NCI-H1694 (cell line): ENCODE measurements at places on chromosomes 12 and 14.

GRCh38 chr12:76183459-76184186 lies 99.1 kb upstream of the NAP1L1 start:
- DNase-seq, result no peak

DNA sequence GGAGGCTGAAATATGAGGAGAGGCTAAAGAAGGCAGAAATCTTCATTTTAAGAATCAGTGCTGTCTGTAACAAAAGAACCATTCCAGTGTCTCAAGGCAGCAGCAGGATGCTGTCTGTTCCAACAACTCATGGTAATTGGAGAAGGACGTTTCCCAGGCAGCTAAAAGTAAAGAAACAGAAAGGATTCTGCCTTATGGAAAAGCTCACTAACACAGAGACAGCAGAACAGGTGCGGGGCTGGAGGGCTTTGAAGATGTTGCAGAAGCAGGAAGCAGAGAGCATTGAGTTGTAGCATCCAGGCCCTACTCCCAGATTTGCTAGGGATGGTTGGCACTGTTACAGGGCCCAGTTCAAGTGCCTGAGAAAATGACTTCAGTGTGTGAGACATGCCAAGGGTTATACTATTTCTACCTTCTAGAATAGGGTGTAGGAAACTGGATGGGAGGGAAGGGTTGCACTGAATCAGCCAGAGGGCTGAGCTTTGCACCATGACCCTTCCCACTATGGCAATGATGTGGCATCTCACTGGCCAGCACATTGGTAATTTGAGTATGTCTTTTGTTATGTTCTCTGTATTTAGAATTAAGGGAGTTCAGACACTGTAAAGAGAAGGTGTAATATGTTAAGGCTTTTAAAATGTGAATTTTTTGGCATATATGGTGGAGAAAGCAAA lies 160.0 kb upstream of the FBXO33 start:
- DNase-seq, result no peak

DNA sequence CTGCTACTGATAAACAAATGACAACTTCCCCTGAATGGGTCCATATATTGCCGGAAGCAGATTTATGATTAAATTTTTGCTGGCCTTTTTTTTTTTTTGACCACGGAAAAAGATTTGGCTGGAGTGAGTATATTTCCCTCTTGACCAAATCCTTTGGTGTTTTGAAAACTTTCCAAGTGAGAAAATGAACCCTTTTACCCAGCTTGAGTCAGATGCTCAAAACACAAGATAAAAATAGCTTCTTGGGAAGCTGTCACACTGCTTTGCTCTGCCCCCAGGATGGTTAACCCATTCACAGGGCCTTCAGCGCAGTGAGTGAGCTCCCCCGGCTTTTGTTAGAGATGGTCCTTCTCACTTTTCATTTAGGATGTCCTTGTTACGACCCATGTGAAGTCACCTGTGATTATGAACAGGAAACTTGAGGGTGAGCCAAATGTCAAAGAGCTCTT lies 224.3 kb downstream of the PELI2 start:
- DNase-seq, result peak; percentile 37

DNA sequence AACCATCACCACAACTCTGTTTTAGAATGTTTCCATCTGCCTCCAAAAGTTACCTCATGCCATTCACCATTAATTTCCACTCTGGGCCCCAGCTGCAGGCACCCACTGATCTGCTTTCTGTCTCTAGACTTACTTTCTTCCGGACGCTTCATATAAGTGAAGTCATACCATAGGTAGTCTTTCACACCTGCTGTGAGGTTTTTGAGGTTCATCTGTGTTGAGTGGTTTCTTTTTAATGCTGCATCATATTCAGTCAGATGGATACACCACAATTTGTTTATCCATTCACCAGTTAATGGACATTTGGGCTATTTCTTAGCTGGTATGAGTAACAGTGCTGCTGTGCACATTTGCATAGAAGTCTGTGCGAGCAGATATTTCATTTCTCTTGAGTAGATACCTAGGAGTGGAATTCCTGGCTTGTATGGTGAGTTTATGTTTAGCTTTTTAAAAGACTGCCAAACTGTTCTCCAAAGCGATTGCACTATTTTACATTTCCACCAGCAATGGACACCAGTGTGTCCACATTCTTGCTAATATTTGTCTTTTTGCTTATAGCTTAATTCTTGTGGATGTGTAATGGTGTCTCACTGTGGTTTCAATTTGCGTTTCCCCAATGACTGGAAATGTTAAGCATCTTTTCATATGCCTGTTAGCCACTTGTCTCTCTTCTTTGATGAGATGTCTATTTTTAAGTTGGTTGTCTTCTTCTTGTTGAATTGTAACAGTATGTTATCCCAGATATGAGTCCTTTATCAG lies 48.3 kb downstream of the ZFYVE21 start:
- DNase-seq, result no peak

DNA sequence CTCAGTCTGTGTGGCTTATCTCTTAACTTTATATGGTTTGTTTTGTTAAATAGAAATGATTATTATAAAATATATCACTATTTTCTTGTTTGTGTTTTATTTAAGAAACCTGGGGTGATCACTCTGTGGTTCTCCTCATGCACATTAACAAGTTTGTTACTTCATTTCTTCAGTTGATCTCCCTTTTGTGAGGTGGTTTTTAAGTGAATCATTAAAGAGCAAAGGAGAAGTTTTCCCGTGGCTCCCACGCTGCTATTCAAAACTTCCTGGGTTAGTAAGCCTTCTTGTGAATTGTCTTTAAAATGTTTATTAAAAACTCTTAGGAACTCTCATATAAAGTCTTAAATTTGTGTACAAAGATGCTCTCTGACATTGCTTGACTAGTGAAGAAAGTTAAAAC lies 11.8 kb downstream of the ADIPOR2 start:
- DNase-seq, result no peak

DNA sequence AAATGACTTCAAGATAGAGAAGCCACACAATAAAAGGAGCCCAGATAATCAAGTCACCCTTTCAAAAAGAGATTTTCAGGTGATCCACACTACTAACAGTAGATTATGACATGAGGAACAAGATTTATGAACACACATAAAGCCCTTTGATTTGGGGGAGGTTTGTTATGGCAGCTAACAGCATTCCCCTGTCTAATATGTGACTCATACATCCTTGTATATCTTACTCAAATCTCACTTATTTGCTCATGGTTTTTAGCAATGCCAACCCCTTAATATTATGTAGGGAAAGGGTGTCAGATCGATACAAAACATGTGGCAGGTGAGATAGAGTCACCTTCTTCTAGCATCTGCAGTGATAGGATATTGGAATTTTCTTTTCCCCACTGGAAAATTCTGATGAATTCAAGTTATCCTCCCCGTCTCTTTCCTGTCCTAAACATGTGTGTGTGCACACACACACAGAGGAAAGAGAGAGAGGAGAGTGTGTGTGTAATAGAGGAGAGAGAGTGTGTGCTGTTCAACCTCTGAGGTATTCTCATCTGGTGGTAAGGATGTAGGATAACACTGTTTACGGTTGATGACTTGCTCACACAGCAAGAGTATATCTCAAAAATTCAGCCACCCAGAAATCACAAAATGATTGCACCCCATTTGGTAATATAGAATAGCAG lies 319.9 kb downstream of the KCNC2 start:
- DNase-seq, result no peak

- DNase-seq, result no peak
Observed at GRCh38 chr14:59305836-59306555, 117.5 kb downstream of the DAAM1 start.

DNA sequence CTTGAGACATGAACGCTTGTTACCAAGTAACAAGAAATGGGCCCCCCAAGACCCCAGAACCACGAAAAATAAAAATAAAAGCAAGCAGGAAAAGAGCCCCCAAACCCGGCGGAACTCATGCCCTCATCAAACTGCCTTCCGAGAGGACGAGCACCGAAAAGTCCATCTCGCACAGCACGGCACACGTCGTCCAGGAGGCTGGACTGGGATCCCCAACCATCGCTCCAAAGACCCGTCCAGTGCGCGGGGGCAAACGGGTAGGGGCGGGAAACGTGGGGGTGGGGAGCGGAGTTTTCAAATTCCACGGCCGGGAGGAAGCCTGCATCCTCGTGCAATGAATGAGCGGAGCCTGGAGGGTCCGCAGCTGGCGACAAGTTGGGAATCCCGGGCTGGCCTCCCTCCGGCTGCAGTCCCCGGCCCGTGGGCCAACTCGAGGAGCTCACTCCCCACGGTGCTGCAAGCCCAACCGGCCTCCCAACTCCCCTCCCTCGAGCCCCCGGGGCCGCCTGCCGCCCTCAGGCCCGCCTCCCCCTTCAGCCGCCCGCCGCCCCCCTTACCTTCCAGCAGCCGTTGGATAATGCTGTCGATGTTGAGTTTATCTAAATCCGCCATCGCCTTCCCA lies 484 bp downstream of the PPP1CC start:
- DNase-seq, result no peak

GRCh38 chr14:90698379-90698869 lies 117.8 kb downstream of the TTC7B start:
- DNase-seq, result peak; percentile 95

DNA sequence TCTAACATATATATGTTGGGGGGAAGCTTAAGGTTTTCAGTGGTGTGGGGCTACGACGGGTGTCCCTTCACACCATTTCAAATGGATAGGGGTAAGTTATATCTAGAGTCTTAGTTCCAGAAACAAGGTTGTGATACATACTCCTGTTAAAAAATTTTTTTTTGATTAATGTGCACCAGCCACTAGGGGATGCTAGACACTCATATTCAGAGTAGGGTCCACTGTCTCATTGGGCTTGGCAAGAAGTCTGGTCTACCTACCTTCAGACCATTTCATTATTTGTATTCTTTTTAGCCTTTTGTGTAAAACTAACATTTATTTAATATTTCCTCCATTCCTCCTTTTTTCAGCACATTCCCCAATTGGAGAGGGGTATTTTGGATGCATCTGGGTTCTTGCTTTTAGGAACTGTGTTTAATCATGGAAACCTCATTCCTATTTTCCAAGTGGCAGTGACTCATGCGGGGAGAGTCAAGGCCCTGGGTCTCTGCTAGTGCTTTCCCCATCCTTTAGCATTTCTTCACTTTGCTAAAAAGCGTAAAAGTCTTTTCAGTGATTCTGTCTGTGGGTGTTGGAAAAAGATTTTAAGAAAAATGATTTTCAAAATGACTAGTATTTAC lies 33.4 kb downstream of the ANO4 start:
- peak; percentile 38 for DNase-seq

DNA sequence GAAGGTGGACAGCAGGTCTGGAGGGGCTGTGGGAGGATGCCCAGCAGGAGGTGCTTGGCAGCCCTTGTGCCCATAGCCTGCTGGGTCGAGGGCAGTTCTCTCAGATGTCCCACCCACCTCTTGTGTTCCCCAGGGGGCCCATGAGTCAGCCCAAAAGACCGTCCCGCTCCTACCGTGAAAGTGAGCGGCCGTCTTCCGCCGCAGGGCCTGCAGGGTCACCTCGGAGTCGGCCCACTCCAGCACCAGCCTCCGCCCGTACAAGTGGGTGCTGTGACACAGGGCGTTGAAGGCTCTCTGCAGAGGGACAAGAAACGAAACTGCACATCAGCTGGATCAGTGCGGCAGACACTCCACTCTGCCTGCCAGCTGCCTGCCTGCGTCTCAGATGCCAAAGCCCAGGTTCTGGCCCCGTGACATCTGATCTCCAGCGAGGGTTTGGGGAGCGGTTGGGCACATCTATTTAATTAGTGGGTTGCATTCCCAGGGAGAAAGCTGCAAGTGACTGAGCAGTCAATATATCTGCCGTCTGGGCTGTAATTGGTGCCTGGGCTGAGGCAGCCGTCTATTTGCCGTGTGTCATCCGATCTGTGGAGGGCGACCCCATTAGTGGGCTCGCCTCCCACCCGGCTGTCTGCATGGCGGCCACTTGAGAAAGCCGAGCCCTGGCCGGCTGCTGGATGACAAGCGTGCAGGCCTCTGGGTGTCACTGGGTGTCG lies 121.5 kb downstream of the RBM19 start:
- no peak for DNase-seq

- DNase-seq, result no peak
Observed at GRCh38 chr12:5489760-5490406, 58.0 kb downstream of the NTF3 start.

DNA sequence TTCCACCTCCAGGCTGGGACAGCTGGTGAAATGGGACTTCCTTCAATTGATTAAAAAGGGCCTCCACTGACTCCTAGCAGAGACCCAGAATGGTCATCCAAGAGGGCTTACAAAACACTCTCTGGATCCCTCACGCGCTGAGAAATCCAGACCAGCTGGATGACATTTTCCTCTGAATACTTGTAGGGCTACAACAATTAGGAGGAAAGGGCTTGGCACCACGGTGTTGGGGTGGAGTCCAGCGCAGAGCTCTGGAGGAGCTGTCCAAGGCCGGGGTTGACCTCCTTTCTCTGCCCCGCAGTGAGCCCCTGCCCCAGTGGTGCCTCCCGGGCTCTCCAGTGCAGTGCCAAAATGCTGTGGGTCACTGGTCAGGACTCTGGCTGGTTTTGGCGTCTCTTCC lies 189.0 kb upstream of the CCND2 start:
- no peak for DNase-seq

GRCh38 chr12:104498211-104498801 lies 41.6 kb downstream of the CHST11 start:
- DNase-seq, result no peak

GRCh38 chr14:80446356-80446755 lies 235.1 kb upstream of the DIO2 start:
- DNase-seq, result no peak

- DNase-seq, result no peak
Observed at GRCh38 chr12:59660148-59660547, 64.3 kb downstream of the SLC16A7 start.

DNA sequence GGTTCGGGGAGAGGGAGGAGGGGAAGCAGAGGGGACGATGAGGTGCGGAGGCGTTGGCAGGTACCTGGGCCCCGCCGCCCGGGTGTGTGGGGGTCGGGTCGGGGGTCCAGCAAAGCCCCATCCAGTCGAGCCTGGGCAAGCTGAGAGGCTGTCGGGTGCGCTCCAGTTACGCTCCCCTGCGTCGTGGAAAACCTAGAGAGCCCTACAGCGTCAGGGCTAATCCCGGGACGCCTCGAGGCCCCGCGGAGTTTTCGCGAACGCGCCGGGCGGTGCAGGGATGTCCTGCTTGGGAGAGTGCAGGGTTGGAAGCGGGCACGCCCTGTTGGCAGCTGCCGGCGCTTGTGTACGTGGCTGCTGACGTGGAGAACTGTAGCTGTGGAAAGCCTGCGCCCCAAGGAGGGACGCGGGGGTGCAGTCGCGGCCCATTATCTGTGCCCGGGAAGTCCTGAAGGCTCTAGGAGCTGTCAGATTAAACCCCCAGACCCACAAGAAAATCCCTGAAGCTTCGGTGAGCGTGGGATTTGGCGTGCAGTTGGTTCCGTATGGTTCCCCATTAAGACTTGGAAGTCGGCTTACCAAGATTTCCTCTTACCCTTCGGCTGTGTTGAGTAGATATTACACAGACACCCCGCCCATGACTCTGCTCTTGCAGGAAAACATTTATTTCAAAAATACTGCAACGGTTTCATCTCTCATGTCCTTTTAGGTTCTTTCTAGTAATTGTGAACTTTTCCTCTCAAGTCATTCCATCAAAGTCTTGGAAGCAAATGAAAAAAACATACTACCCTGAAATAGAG lies 11.3 kb upstream of the SLC38A2 start:
- peak; percentile 11 for DNase-seq

DNA sequence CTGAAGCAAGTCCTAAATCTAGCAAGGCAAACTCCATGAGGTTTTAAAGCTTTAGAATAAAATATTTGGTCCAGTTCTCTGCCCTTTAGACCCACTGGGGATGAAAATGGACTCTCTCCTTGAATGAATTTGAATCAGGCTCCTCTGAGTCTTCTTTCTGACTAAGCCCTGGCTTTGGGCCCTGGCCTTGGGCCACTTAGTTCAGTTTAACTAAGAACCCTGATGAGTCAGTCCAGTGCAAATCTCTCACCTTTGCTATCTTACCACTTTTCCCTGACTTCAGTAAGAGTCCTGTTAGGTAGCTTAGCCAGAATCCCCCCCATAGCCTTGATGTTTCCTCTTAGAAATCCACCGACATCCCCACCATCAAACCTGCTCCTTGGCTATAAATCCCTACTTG lies 427.5 kb downstream of the SNAPC1 start:
- no peak for DNase-seq
